ENCODE measurements at places on chromosomes 12 and 14.

DNA sequence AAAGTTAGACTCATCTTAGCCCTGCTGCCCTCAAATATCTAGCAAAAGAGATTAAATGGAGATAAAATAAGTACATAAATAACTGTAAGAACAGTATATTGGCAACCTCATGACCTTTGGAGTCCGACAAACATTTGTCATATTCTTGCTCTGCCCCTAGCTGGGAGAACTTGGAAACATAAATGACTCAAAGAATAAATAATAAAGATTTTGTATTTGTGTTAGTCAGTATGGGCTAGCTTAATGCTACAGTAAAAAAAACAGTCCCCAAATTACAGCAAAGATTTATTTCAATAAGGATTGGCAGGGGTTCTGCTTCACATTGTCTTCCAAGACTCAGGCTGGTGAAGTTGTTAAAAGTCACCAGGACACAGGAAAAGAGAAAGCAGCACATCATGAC lies 220.7 kb downstream of the EGLN3 start:
- DNase-seq = no peak

DNA sequence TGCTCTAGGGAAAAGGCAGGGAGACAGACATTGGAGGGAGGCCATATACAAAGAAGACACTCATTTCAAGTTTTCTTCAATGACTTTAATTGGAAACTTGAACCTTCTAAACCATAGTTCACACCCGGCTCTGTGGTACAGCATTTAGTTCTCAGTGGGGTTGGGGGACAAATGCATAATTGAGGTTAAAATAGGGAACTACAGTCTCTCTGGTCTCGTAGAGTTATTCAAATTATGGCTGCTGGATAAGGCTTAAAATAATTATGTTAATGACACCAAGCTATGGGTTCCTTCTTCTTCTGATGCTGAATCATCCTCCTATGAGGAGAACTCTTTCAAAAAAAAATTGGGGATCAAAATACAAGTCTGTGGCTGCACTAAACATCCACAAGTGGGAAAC lies 3.8 kb upstream of the RPAP3 start:
- DNase-seq = no peak

DNA sequence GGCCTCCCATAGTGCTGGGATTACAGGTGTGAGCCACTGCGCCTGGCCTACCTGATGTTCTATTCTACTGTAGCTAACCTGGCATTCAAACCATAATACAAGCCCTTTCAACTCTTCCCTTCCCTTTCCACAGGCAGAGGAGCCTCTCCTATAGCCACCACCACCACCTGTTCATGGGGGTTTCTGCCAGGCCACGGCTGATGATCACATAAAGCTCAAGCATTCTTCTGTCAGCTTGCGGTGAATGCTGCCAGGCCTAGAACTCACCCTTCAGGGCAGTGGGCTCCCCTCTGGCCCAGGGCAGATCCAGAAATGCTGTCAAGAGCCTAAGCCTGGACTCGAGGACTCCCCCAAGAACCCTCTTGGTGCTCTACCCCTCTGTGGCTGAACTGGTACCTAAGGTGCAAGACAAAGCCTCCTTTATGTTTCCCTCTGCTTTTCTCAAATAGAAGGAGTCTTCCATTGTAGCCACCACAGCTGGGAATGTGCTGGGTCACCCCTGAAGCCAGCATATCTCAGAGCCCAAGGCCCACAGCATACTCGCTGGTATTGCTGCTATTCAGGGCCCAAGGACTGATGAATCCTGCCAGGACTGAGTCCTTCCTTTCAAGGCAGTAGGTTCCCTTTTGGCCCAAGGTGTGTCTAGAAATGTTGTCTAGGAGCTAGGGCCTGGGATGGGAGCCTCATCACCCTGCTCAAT lies 3.4 kb upstream of the DLGAP5 start:
- DNase-seq = no peak

DNA sequence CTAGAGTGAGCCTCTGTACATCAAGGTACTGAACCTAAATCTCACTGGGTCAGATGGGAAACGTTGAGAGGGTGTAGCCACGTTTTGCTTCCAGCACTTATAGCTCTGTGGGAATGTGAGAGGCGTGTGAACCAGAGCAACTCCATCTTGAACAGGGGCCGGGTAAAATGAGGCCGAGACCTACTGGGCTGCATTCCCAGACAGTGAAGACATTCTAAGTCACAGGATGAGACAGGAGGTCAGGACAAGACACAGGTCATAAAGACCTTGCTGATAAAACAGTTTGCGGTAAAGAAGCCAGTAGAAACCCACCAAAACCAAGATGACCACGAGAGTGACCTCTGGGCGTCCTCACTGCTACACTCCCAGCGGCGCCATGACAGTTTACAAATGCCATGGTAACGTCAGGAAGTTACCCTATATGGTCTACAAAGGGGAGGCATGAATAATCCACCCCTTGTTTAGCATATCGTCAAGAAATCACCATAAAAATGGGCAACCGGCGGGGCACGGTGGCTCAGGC lies 63.4 kb upstream of the NCOR2 start:
- no peak for DNase-seq

DNA sequence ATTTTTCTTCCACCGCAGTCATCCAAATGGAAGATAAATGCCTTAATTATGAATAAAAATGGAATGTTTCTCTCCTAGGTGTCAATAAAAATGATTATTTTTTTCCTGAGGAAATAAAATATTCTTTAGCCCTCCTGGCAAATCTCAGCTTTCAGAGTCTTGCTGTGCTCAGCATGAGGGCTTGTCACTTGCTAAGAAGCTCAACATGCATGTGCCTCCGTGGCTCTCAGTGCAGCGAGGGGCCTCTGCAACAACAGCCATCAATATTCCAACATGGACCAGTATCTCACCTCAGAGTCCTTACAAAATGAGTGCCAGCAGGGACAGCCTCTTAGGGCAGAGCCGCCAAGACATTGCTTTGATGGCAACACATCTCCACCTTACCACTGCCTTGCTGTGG lies 159.5 kb upstream of the TMPO start:
- no peak for DNase-seq

GRCh38 chr12:19576506-19577280 lies 137.4 kb downstream of the AEBP2 start:
- no peak for DNase-seq

DNA sequence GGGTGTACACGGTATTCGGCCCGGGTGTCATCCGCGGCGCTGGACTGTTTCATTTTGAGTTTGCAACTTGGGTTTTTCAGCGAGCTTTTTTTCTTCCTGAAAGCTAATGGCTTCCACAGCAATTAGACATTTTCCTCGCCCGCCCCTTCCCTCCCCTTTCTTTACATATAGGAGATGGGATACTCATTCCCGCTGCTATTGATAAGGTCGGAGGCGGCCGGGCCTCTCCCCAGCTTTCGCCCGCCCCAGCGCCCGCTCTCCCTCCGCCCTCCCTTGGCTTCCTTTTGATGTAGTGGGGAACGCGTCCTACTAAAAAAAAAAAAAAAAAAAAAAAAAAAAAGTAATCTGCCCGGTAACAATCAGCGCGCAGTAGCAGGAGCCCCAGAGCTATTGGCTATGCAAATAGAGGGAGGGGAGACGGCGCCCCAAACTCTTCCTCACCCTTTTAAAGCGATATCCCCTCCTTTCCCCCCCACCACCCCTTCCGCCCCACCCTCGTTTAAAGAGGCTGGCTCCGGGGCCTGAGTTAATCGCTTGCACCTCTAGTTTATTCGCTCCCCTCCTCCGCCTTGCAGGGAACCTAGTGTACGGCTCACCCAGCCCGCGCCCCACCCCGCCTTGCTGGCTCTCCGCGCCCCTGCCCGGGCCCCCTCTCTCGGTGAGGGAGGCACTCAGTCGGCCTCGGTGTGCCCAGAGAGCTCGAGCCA lies 1.7 kb upstream of the CCND2 start:
- peak; percentile 74 for DNase-seq

DNA sequence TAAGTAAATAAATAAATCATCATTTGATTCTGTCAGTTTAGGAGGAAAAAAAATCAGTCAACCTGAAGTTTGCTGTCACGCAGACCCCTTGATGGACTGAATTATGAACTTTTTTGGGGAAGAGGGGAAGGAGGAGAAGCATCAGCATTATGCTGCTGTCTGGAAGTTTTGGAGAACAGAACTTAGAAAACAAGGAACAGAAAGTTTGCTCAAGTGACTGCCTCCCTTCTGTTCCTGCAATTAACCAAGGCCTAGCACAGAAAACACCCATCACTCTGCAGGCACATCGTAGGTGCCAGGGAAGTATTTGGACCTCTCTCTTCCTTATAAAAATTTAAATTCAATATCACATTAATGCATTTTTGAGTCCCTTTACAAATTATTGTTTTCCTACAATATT lies 283.8 kb downstream of the VRK1 start:
- no peak for DNase-seq

GRCh38 chr12:111635524-111635923 lies 36.4 kb upstream of the ATXN2 start:
- no peak for DNase-seq

DNA sequence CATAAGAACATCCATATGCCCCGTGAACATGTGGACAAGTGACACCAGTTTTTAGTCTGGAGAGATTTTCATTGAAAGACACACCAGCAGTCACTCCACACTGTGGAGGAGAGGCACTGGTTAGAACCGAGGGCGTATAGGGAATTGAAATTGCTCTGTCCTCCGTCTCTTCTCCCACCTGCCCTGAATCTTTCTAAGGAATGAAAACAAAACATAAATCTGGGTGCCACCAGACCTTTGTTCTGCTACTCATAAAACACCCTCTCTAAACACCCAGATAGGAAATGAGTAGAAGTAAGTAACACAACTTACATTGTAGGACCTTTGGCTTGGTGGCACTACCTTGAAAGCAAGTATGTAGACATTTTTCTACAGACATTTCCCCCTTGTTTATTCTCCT lies 37.1 kb upstream of the STON2 start:
- no peak for DNase-seq

DNA sequence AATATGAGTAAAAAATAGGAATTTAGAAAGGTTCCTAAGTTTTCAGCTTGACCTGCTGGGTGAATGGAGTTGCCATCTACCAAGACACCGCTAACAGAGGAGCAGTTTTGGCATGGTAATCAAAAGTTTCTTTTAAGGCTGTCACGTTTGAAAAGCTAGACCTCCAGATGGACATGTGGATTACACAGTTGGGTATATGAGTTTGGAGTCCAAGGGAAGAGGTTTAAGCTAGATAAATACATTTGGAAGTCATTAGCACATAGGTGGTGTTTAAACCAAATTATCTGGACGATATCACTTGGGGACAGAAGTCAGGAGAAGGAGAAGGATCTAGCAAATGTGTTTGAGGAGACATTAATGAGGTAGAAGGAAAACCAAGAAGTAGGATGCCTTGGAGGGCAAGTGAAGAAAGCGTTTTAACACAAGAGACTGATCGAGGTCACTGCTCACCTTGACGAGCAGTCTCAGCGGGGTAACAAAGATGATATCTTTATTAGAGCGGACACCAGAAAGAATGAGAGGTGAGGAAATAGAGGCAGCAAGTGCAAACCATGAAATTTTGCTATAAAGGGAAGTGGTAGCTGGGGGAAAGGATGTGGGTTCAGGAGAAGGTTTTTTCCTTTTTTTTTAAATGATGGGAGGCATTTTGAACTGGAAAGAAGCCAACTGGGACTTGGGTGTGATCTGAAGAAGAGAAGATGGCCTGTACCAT lies 17.6 kb downstream of the PNP start:
- no peak for DNase-seq

- no peak for DNase-seq
Observed at GRCh38 chr14:98288825-98289224, 983.2 kb downstream of the BCL11B start.

GRCh38 chr12:80802652-80803400 lies 86.1 kb downstream of the MYF5 start:
- no peak for DNase-seq

GRCh38 chr12:8876887-8877286 lies 37.4 kb upstream of the PHC1 start:
- no peak for DNase-seq

- DNase-seq = no peak
Observed at GRCh38 chr12:18283831-18284230, 22.5 kb downstream of the PIK3C2G start.

DNA sequence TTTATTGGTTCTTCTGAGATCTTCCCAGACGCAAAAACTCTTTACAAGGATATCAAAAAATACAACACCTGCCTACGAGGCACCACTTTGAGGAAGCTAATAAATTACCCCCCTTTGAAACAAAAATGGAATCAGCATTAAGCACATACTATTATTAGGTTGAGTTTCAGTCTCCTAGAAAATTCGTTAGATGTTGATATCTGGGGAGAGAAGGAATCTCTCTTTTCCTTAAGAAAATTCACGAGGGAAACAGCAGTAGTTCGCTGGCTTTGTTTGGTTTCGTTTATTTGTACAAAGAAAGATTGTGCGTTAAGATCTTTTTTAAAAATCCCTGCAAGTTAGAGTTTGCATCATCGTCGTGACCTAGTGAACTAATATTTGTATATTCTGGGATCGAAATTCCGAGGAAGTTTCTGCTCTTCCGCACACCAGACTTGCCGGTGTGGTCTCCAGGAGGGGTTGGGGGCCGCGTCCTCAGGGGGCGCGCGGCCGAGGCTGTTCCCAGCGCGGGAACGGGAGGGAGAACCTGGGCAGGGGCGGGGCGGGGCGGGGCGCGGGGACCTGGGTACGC lies 12.1 kb downstream of the NKX2-1 start:
- no peak for DNase-seq

GRCh38 chr12:20482491-20483054 lies 114.2 kb downstream of the PDE3A start:
- DNase-seq = no peak

- no peak for DNase-seq
Observed at GRCh38 chr12:116130431-116130830, 147.1 kb downstream of the MED13L start.

GRCh38 chr14:102806447-102806846 lies 29.2 kb downstream of the TRAF3 start:
- no peak for DNase-seq

GRCh38 chr12:25417071-25417470 lies 136.0 kb downstream of the LMNTD1 start:
- DNase-seq = no peak

DNA sequence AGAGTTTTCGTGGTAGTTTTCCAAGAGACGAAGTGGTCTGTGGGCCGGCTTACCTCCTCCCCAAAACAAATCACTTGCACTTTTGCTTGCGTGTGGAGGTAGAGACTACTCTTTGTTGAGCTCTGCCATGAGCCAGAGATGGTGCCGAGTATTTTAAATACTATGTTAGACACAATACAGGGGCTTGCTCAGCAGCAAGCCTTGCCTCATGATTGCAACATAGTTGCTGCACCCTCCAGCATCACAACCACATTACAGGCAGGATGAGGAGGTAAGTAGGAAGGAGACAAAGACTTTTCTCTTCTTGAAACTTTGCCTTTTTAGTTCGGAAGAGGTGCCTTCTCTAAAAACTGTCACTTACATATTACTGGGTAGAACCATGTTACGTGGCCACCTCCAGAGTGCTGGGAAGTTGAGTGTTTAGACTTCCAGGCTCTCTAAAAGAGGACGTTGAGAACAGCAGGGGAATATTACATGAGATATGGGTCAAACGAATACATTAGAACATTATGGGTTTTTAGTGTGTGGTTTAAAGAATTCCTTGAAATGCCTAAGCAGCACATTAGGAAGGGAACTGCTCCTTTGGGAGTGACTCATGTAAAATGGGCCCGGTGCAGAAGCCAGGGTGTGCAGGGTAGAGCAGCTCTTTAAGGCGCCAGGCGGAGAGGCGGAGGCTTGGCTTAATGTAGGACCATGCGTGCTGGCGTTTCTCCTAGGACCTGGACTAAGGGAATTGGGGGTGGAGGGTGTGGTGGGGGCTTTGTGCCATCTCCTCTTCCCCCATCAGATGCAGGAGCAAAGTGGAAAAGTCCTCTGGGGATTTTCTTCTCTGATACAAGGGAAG lies 110.6 kb upstream of the PRMT8 start:
- DNase-seq = no peak

Measured in stimulated activated CD8-positive, alpha-beta memory T cell treated with anti-CD3 and anti-CD28 coated beads, Interleukin-4, amount 100 ng/mL, for 4 hours (primary cell).